ENCODE measurements at places on chromosomes 6 and 20.

- DNase-seq: no peak
Observed at GRCh38 chr6:130394246-130394645, 28.4 kb downstream of the TMEM200A start.

DNA sequence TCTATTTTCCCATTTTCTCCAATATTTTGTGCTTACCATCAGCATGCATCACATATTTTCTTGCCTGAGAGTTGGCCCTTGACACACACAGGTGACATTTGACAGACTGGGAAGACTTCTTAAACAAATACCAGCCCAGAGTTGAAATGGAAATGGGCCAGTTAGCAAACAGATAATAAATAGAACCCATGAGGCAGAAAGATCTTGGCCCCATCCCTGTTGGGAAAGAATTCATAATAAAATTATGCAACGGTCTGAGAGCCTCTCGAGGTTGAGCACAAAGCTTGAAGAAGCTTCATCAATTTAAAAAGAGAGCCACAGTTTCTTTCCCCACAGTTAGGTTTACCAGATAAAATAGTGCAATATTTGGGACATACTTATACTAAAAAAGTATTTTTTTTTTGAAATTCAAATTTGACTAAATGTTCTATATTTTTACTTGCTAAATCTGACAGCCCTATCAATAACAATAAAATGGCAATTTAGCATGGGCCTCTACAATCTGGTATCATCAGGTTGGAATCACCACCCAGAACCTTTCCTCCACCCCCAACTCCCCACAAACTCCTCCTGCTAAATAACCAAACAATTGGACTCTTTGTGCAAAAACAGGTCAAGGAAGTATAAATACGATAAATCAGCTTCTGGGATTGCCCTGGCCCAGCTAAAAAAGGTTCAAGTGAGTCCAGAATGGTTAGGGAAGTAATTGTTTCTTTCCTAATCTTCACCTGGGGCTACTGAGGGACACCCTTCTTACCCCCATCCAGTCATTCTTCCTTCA is 129.8 kb downstream of the CD164 start:
- DNase-seq: no peak

DNA sequence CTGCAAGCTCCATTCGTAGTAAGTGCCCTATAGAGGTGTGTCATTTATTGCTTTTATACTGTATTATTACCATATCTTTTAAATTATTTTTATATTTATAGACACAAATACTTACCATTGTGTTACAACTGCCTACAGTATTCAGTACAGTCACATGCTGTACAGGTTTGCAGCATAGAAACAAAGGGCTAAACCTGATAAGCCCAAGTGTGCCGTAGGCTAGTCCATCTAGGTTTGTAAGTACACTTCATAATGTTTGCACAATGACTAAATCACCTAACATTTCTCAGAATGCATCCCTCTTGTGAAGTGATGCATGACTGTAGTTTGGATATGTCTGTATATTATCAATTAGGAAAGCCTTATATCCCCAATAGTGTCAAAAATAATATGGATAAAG is 122.8 kb downstream of the CLVS2 start:
- DNase-seq: no peak

GRCh38 chr6:83633609-83634008 is 75.3 kb downstream of the SNAP91 start:
- no peak for DNase-seq

- no peak for DNase-seq
Observed at GRCh38 chr6:17703256-17703694, 3.5 kb downstream of the NUP153 start.

DNA sequence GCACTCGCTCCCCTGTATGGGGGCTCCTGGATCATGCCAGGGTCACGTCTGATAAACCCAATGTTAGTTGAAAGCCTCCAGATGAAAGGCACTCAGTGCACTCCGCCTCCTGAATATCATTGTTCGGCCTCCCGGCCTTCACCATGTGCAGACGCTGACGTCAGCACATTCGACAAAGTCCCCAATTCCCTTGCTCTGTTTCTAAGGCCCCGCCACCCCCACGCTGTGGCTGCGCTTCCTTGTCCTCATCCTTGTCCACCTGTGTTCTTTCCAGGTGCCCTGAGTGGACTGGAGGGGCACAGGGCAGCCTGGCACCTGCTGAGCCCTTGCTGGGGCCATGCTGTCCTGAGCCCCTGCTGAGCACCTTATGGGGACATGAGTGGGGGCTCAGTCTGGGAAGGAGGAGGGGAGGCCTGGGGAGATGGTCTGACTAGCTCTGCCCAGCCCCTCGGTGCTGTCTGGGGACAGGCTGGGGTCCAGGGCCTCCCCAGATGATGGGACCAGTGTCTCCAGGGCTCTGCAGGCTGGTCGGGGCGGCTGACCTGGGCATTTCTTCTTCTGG is 9.8 kb upstream of the BHLHE23 start:
- DNase-seq: no peak

GRCh38 chr20:34401741-34402455 is 38.8 kb downstream of the ITCH start:
- no peak for DNase-seq

GRCh38 chr20:24999568-24999967 is 7.0 kb upstream of the APMAP start:
- DNase-seq: no peak

GRCh38 chr6:107770541-107770940 is 53.6 kb downstream of the SCML4 start:
- DNase-seq: no peak

DNA sequence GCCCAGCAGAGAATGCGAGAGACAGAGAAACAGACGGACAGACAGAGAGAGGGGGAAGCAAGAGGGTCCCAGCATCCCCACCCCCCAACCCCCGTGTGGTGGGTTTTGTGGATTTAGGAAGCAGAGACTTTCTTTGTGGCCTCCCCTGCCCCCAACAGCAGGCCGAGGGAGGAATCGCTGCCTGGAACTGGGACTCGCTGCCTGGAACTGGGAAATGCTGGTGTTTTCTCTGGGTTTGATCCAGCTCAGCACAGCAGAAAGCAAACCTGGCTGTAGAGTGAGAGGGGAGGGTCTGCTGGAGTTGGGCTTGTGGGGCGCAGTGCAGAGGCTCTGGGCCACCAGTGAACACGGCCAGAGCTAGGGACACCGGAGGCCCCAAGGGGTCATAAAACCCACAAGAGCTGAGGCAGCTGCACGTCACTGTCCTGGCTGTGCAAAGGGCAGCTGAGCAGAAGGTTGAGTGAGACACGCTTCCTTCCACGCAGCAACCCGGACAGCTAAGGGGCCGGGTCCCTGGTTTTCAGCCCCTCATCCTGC is 181.8 kb downstream of the TAF4 start:
- no peak for DNase-seq

DNA sequence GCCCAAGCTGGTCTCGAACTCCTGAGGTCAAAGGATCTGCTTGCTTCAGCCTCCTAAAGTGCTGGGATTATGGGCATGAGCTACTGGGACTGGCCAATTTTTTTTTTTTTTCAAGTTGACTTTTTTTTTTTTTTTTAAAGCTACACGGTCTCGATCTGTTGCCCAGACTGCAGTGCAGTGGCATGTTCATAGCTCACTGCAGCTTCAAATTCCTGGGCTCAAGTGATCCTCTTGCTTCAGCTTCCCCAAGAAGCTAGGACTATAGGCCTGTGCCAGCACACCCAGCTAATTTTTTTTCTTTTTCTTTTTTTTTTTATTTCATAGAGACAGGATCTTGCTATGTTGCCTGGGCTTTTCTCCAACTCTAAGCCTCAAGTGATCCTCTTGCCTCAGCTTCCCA is 59.5 kb downstream of the NCOA3 start:
- DNase-seq: no peak

Data from smooth muscle cell of the brain vasculature (primary cell).